ENCODE measurements at places on chromosomes 16 and 17.
A peak's percentile ranks its signal among the peaks of the same experiment; 100 is the strongest.

GRCh38 chr16:48180868-48181480, 25.2 kb upstream of the ABCC12 start:
- DNase-seq, result no peak

DNA sequence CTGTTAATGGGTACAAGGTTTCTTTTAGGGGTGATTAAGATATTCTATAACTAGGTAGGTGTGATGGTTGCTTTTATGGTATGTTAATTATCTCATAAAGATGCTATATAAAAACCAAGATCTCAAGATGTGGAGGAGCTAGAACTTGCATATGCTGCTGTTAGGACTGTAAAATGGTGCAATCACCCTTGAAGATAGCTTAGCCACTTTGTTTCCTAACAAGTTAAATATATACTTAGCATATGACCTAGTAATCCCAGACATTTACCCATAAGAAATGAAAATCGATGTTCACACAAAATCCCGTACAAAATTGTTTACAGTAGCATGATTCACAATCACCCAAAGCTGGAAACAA, 25.1 kb downstream of the GGA2 start:
- no peak for DNase-seq

- no peak for DNase-seq
Observed at GRCh38 chr17:62981933-62982332, 15.9 kb downstream of the TANC2 start.

GRCh38 chr17:77909236-77909635, 49.3 kb upstream of the TNRC6C start:
- DNase-seq, result peak; percentile 77

DNA sequence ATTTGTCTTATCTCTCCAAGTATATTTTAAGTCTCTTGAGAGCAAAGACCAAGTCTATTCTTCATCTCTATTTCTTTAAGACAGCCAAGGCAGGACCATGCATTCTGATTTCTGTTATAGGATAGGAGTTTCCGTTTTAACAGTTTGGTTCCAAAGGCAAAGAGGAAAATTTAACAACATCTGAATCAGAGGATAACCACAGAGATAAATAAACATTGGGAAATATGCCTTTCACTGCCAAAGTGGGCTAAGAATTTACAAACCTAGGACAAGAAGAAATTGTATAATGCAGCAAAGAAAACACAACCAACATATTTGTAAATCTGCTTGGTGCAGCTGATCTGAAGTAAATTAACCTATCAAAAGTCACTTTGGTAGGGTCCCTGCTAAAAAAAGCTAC, 37.7 kb downstream of the USP32 start:
- no peak for DNase-seq

- peak; percentile 81 for DNase-seq
Observed at GRCh38 chr17:38735161-38735997, 5.2 kb downstream of the CISD3 start.

GRCh38 chr17:5711344-5711743, 127.0 kb upstream of the NLRP1 start:
- DNase-seq, result no peak

GRCh38 chr17:44977065-44977464, 9.0 kb upstream of the C1QL1 start:
- DNase-seq, result no peak

DNA sequence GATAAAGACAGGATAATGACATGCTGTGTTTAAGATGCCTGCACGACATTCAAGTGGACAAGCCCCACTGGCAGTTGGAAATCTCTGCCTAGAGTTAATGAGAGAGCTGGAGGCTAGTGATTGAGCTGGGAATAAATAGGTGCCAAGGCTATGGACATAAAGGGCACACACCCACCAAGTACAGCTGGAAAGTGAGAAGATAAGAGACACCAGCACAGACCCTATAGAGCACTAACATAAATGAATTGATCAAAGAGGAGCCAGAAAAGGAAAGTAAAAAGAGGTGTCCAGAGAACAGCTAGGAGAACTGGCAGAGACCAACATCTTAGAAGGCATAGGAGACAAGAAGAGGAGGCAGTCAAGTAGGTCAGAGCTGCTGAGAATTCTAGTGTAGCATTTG, 101.2 kb downstream of the YPEL2 start:
- DNase-seq, result no peak

DNA sequence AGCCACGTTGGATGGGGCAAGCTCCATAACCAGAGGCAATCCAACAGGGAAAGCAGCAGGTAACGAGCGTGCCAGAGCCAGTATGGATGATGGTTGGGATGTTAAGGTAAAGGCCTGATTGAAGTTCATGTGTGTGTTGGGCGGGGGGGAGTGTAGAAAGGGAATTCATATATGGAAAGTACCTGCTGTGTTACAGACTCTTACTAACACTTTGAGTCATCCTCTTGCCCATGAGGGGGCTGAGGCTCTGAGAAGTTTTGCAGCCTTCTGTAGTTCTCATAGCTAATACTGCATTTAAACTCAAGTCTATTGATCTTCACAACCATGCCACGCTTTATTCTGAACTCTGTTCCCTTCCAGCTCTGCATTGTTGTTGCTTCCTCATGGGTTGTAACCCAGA, 28.5 kb downstream of the SYCE1L start:
- DNase-seq, result no peak

DNA sequence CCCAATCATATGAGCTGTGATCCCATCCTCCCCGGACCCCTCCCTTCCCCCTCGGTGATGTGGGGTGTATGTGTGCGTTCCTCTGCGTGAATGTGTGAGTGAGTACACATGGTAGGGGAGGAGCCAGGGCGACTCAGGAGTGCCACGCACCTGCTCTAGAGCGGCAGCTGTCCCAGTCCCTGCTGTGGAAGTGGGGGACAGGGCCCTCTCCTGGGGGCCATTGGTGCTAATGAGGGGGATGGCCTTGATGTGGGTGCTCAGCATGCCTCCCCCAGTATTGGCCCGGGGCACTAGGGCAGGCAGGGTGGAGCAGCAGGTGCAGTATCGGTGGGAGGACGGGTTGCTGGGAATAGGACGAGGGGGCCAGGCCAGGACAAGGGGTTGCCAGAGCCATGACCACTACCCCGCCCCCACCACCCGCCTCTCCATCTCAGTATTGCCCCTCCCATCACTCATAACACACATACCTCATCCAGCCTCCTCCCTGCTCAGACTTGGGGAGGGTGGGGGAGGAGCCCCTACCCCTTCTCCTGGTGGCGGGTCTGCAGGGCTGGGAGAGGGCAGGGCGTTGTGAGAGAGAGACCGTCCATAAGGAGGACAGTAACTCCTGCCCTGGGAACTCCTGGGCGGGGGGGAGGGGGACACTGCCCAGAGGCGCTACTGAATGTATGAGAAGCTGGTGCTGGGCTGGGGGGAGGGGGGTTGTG, 8.5 kb downstream of the NR1D1 start:
- DNase-seq, result no peak

DNA sequence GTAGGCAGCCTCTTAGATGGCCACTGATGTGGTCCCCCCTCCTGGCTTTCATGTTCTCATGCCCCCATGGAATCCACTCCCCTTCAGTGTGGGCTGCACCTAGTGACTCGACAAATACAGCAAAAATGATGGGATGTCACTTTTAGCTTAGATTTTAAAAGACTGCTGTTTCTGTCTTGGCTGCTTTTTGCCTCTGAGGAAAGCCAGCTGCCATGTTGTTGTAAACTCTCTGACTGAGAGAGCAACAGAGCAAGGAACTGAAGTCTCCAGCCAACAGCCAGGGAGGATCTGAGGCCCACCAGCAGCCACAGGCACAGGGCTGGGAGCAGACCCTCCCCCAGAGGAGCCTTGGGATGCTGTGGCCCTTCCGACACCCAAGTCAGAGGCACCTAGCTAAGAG, 60.6 kb upstream of the MARCHF10 start:
- DNase-seq, result no peak

DNA sequence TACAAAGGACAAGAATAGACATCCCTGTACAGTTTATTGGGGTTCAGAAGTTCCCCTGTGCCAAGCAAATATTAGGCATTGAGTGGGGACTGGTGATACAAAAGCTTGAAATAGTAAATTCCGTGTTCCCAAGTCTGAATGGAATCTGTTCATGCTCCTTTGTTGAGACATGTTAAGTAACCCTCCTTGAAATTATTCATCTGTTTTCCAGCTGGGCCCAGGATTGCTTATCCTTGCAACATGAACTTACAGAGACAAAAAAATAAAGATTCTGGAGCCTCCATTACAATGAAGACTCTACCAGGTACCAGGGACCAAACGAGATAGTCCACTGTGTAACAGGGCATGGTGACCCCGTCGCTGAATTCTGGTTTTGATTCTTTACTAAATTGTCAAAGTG, 6.1 kb upstream of the CCL8 start:
- DNase-seq, result no peak

- DNase-seq, result no peak
Observed at GRCh38 chr17:3890082-3890877, 2.6 kb downstream of the CAMKK1 start.

DNA sequence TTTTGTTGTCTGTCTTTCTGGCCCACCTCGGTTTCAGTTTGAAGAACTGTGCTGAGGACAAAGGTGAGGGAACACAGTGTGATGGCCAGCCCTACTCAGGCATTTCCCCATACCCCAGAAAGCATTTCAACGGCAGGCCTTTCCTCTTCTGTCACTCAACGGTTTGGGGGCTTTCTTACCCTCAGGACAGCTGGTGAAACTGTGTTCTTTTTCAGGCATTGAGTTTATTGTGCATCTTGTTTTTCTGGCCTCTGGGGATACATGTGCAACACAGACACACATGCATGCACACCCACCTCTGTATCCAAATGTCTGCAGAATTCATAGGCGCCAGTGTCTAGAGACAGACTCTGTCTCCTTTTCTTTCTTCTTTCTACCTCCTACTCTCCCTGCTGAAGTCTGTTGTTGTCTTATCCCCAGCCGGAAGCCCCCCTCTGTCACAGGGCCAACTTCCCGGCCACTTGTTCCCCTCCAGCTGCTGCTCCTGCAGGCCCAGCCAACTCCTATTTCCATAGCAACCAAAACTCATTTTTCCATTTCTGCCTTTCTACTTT, 17.0 kb downstream of the CHD9 start:
- DNase-seq, result peak; percentile 95

- DNase-seq, result no peak
Observed at GRCh38 chr16:8120001-8120400, 470.3 kb downstream of the TMEM114 start.

GRCh38 chr16:47018223-47018891, 44.9 kb upstream of the DNAJA2 start:
- no peak for DNase-seq

- DNase-seq, result no peak
Observed at GRCh38 chr17:41758601-41759000, 24.2 kb upstream of the HAP1 start.

DNA sequence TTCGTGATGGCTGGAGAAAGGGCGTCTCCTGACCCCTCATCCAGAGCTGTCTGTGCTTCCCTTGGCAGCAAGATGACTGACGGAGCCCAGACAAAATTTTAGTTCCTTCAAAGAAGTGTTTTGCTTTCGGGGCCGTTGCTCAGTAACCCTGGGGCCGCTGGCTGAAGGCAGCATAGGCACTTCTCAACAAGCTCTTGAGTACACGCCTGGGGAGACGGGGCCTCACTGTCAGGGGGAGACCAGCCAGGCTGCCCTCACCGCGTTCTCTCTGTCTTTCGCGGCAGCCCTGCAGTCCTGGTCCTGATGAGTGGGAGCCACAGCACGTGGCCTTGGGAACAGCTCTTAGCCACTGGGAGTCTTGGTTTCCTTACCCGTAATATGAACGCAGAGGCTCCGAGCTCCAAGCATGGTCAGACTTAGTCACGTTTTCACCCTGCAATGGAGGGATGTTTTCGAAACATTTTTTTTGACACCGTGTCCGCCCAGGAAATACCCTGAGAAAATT, 86.0 kb downstream of the IRF8 start:
- DNase-seq, result no peak

DNA sequence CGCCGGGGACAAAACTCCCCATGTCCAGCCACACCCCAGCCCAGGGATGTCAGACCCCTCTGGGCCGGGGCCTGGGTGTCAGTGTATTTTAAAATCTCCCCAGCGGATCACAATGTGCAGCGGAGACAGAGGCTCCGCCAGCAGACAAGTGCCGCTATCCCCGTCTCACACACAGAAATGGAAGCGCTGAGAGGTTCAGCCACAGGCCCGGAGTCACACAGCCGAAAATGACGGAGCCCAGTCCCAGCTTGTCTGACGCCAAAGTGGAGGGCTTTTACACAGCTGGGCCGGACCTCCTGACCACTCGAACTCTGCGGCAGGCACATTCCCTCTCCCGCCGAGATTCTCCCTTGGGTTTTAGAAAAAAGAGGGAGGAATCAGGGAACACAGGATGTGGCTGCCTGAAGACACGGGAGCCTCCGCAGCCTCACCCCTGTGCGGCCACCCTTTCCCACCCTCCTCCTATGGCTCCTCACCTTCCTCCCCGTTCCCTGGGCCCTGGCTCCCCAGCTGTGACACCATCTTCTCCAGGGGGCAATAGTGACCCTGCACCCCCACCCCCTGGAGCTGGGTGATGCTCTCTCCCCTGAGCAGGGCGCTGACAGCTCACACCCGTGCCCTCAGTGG, 6.8 kb upstream of the OSGIN1 start:
- DNase-seq, result no peak

- DNase-seq, result no peak
Observed at GRCh38 chr17:70119983-70120382, 45.0 kb downstream of the KCNJ16 start.

DNA sequence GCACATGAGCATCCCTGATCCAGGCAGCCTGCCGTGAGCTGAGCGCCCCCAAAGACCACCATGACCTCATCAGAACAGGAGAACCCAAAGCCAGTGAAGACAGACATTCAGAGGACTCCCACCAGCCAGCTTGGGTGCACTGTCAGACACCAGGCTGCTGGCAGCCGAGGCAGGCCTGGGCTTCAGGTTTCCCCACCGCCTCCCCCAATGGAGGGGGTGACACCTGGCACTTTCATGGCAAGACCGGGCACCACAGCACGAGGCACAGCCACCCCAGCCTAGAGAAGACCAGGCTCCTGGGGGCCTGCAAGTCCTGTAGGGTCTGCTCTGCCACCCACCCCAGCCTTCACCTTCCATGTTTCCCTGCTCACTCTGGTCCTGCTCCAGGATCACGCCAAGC, 140.5 kb downstream of the C16orf95 start:
- no peak for DNase-seq

GRCh38 chr17:45086865-45087503, 25.9 kb downstream of the NMT1 start:
- DNase-seq, result no peak

DNA sequence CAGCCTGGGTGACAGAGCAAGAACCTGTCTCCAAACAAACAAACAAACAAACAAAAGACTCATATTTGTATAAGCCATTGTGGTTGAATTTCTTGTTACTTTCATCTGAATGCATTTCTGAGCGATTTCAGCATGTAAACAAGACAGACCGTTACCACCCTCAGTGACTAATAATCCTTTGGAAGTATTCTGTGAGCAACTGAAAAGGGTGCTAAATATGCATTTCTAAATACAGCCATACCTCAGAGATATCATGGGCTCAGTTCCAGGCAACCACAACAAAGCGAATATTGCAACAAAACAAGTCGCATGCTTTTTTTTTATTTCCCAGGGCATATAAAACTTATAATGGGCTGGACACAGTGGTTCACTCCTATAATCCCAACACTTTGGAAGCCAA, 109.0 kb downstream of the USP31 start:
- DNase-seq, result no peak

Data from right forelimb (tissue), 1 donor.